ENCODE measurements at places on chromosomes 3 and 15.

- DNase-seq: no peak
Measured at GRCh38 chr15:85031944-85032558, 50.4 kb downstream of the PDE8A start.

GRCh38 chr3:120145542-120146285 lies 51.5 kb upstream of the GSK3B start:
- no peak for DNase-seq

DNA sequence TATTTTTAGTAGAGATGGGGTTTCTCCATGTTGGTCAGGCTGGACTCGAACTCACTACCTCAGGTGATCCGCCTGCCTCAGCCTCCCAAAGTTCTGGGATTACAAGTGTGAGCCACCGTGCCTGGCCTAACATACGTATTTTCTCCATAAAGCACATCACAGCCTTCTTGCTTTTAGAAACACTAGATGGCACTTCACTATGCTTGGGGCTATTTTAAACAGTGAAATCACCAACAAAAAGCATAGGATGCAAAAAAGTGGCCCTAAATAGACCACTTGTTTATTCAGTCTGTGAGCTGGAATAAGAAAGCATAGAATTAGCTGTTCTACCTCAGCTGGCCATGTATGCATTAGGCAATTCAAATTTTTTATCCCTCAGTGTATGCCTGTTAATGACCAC lies 46.0 kb downstream of the PRICKLE2 start:
- no peak for DNase-seq

DNA sequence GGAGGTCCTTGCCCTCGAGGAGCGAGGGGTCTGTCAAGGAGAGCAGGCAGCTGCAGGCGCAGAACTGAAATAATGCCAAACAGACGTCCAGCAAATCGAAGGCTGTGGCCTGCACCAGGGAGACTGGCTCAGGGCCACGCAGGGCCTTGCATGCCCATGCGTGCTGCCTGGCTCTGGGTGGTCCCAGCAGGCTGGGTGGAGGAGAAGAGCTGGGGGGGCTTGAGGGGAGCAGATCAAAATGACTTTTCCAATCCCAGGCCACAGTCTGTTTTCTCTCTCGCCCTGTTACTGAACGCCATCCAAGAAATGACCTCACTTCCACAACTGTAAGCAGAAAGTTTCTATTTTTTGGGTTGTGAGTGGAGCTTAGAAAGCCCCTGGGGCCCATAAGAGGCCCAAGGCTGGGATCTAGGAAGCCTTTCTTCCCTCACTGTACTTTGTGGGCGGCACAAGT lies 96.9 kb upstream of the RPL32 start:
- no peak for DNase-seq

DNA sequence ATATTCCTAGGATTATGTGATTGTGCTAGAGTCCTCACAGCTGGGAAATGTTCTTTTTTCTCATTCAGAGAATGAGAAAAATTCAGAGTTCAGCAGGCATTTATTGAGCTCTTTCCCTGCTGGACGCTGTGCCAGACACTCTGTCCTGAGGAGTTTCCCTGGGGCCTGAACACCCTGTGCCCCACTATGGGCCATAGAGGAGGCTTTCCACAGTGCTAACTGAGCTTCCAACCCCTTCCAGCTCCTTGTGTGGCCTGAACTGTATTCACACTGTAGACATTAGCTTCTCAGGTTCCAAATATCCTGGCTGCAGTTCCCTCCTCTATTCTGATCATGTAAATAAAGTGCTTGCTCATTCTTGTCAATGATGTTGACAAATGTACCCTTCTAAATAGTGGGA lies 10.0 kb downstream of the ABHD2 start:
- no peak for DNase-seq

DNA sequence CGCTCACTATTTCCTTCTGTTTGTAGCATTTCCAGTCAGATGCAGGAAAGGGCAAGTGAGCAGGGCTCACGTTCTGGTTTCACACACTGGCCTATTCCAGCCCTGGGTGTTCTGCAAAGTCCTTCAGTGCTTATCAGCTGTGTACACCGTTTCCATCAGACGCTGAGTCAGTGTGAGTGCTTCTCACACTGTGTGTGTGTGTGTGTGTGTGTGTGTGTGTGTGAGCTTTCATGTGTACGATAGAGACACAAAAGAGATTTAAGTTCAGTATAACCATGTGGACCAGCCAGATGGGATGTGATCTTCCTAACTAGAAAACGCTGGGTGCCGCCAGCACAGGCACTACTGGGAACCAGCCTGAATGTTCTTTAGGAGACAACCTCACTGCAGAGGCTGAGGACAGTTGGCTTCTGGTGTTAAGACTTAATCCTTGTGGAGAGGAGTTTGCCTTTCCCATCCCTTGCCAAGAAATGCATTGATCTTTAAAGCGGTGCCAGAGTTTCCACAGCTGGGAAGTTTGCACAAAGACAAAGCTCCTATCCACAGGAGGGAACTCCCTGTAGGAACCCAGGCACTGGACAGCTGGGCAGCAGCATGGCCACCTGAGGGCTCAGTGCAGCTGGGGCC lies 3.9 kb upstream of the CHSY1 start:
- no peak for DNase-seq

- DNase-seq: no peak
Measured at GRCh38 chr3:458124-458523, 261.6 kb downstream of the CHL1 start.

DNA sequence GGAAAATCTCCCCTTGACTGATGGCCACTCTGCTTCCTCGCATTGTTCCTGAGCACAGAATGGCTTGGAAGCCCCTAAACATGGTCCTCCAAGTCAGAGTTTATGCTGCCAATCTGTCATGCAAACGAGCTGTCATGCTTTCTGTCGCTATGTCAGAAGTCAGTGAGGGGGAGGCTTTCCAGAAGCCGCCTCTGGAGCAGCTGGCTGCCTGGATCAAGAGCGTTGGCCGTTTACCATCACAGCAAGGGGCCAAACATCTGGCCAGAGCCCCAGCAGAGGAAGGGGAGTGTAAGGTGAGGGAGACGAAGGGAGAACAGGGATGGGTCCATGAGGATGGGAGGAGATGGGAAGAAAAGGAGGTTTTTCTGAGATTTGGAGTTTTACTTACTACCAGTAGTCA lies 372.6 kb upstream of the NR2F2 start:
- DNase-seq: no peak

GRCh38 chr3:72043204-72044133 lies 258.5 kb upstream of the PROK2 start:
- no peak for DNase-seq

DNA sequence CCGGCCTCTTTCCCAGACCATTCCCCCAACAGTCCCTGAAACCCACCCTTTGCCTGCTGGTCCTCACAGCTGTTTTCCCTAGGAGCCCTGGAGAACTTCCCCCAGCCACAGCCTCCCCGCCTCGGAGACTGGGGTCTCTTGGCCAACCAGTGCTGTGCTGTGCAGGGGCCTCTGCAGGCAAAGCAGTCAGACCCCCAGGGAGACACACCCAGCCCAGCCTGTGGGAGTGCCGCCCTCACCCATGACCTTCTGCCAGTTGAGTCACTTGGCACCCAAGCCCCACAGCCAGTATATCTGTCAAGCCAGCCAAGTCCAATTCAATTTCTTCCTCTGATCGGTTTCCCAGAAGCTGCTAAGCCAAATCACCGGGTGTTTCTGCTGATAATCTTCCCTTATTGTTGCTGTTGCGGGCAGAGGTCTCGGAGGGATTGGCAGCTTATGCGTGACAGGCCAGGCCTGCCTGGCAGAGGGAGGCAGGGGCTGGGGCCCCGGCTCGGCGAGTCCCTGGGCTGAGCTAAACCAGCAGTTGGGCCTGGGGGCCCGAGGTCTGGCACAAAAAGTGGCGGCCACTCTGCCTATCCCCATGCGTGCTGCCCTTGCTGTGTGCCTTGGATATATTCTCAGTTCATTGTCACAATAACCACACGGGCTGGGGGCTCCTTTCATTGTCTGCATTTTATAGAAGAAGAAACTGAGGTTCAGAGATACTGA lies 65.6 kb upstream of the SLC6A1 start:
- no peak for DNase-seq

GRCh38 chr3:194383276-194383940 lies 13.9 kb upstream of the LRRC15 start:
- no peak for DNase-seq

- DNase-seq: no peak
Measured at GRCh38 chr3:14131134-14131533, 6.3 kb downstream of the TMEM43 start.

DNA sequence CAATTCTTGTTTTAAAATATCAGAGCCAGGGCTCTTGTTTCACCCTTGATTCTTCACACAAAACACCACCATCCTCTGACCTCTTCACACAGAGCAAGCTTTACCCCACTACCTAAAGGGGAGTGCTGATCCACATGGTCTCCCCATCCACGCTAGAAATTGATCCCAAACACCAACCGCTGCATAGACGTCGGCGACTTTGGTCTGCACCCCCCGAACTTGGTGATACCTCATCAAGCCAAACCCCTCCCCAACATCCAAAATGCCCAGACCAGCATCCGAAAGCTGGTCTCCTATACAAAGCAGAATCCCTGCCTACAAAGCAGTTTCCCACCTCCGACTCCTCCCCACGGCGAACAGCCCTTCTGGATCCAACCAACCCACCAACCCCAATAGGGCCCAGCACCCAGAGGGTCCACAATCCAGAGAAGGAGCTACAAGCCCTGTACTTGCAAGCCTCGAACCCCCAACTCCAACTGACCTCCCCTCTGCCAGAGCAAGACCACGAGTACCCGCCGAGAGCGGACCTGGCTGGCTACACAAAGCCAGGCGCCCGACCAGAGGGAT lies 25.8 kb upstream of the MTHFS start:
- DNase-seq: no peak

GRCh38 chr3:23797491-23797890 lies 8.3 kb upstream of the UBE2E1 start:
- DNase-seq: no peak

DNA sequence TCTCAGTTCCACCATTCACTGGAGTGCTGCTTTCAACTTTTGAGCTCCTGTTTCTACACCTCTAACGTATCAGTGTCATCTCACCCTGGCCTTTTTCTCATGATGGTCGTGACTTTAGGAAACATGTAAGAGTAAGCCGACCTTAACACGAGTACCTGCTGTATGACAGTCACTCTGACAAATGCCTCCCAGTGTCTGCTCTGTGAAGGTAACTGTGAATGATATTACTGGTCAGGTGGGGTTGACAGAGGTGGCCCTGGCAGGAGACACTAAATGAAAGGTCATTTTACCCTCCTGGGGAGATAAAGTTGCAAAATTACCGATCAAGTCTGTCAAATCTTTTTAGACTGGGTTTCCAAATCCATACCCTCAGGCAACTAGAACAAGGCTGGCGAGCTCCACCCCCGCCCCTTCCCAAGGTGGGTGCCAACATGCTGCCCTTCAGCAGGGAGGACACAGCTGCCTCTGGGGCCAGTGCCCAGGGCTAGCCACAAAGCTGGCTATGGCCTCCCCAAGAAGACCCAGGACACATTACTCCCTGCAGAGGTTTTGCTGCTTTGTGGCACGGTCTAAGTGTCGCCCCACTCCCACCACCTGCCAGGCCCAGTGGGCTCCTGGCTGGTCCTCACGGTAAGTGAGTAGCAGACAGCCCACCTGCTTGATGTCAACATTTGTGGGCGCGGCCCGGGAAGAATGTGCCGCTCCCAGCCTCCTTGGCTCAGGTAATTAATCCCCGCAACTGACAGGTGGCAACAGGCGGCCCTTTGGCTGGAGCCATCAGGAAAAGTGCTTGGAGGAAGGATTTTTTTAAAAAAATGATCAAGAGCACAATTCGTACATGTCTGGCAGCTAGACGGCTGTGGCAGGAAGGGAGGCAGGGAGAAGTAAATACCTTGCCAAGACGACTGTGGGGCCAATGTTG lies 211.8 kb downstream of the TP63 start:
- no peak for DNase-seq

- no peak for DNase-seq
Measured at GRCh38 chr3:174937478-174937877, 78.3 kb downstream of the NAALADL2 start.

- DNase-seq: no peak
Measured at GRCh38 chr3:101819649-101820206, 29.6 kb upstream of the NFKBIZ start.

DNA sequence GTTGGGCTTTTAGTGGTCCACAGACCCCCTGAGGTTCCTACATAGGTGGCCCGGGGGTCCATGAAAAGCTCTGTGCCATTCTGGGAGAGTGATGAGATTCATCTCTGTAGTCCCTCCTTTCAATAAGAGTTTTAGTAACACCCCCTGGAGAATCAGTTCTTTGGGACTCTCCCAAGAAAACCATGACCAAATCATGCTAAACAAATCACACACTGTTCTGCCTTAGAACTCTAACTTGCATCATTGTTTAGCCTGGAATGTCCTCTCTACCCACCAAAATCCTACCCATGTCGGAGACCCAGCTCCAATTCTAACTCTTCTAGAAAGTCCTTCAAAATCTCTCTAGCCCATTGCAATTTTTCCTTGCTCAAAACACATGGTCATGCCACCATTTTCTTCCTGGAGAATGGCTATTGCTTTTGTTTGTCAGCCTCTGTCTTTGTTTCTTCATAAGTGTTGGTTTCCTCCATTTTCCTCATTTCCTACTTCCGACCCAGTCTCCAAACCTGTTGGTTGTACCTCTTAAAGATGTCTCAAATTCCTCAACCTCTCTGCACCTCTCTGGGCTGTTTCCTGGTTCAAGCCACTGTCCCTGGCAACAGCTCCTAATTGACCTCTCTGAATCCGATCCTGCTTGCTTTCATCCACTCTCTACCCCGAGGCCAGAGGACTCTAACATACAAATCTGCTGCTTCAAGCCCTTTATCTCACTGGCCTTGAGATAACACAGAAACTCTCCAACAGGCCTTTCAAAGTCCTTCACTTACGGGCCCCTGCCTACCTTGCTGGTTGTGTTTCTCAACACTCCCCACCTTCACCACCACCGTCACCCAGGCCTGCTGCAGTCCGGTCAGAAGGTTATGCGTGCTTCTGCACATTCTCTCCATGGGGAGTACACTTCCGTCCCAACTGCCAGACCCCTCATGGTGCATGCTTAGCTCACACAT lies 23.7 kb downstream of the CYP19A1 start:
- DNase-seq: no peak

DNA sequence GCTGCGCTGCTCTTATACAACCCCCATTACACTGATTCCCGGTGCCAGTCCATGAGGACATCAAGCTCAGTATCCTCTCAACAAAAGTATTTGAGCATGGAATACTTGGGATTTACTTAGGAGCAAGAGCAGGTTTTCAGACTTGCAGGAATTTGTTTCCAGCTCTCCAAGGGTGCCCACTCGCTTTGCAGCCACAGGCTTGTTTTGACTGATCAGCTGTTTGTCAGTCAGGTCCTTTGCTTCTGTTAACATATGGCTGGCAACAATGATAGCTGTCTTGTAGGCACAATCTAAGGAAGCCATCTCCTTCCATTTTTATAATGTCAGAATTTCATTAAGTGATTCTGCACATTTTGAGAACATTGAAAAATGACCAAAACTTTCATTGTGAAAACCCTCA lies 38.2 kb upstream of the MCF2L2 start:
- no peak for DNase-seq

DNA sequence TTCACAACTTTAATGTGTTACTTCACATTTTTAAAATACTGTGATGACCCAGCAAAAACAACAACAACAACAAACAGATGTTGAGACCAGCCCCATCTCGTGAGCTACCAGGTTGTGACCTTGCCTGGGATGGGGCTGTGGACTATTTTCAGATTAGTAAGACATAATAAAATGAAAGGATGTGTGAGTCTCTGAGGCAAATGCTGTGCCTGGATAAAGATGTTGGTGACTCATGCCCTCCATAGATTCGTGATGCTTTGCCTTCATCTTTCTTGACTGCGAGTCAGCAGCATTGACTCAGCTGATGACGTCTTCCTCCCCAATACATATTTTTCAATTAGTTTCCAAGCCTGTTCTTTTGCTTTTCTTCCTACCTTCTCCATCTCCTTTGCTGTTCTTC lies 453.0 kb upstream of the CFAP20DC start:
- no peak for DNase-seq

Data from COR-L47 (cell line).